Hematopoietic multipotent progenitor cell (in vitro differentiated cells): ENCODE measurements at places on chromosomes 16 and 17.
A peak's percentile ranks its signal among the peaks of the same experiment; 100 is the strongest.

DNA sequence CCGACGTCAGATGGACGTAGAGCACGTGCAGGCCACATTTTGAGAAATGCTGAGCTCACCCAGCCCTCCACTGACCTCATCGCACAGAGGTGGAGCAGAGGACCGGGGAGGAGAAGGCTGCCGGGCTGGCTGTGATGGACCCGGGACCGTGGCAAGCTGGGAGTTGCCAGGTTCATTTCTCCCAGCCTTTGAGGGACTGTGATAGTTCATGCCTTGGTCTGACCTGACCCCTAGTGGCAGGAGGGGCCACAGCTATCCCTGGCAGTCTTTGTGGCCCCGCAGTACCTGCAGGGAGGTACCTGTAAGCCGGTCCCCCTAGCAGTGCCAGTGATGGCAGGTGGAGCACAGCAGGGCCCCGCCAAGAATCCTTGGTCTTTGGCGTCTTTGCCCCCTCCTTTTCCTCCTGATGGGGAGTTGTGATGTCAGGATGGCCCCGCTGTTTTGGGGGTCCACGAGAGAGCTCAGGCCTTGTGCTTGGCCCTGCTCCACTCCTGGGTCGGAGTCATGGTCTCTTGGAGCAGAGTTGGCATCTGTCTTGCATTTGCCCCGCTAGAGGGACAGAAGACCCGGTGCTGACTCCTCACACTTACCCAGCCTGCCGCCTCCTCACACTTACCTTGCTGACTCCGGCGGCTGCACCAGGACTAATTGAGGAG, 50.4 kb downstream of the OR1D5 start:
- peak; percentile 74 for DNase-seq

DNA sequence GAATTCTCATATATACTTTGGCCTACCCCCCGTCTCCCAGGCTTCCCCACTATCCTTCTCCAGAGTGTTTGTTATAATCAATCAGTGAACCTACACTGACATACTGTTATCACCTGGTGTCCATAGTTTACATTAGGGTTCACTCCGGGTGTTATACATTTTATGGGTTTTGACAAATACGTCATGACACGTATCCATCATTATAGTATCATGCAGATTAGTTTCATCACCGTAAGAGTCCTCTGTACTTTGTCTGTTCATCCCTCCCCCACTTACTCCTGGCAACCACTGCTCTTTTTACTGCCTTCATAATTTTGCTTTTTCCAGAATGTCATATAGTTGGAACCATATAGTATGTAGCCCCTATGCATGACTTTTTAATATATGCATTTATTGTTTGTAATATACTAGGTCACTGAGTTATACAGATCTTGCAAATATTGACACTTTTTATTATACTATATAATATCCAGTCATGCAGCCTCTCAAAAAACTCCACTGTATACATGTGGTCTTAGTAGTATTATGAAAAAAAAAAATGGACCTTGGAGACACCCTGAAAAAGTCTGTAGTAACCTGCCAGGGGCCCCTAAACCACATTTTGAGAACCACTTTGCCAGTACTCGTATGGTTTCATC, 28.4 kb downstream of the PPM1D start:
- no peak for DNase-seq

GRCh38 chr17:82914375-82914774, 74.6 kb upstream of the ZNF750 start:
- DNase-seq: no peak

DNA sequence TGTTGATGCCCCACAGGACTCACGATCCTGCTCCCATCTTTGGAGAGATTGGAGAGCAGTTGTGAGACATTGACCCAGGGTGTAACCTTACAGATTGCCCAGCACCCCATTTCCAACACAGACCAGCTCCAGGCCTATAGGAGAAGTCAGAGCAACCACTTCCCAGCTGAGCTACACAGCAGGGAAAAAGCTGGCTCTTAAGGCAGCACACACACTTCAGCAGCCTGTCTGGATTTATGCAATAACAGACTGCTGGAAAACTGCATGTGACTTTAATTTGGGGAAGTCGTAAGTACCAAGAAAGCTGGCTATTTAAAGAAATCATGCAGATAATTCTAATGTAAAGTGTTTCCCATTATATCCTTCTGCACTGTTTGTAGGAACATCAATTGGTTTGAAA, 30.8 kb downstream of the NOG start:
- no peak for DNase-seq

GRCh38 chr17:5665164-5665563, 80.9 kb upstream of the NLRP1 start:
- no peak for DNase-seq

DNA sequence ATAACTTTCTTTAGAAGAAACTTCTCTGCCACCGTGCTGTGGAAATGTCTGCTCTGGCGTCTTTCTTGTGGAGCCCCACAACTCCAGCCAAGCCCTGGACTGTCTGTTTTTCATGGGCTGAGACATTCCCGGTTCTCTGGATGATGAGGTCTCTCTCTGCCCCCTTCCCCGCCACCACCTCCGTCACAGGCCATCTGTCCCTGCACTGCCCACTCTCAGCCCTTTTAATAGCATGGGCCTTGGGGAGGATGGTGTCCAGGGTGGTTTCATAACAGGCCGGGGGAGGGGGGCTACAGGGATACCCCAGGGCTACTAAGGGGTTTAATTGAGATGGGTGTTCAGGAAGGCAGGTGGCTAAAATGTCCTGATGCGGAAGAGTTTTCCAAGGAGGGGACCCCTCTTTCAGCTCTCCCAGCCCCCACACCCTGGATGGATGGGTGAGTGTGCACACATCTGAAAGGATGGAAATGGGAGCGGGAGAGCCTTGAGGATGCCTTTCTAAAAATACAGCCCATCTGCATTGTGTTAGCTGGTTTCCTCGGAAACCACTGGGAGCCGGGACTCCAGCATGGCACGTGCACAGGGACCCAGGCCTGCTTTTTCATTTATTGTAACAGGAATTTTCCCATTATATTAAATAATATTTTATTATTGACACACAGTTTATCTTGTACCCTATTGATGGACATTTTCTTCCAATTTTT, 14.6 kb upstream of the NDRG4 start:
- DNase-seq: no peak
